ENCODE measurements at places on chromosomes 12 and 14.

DNA sequence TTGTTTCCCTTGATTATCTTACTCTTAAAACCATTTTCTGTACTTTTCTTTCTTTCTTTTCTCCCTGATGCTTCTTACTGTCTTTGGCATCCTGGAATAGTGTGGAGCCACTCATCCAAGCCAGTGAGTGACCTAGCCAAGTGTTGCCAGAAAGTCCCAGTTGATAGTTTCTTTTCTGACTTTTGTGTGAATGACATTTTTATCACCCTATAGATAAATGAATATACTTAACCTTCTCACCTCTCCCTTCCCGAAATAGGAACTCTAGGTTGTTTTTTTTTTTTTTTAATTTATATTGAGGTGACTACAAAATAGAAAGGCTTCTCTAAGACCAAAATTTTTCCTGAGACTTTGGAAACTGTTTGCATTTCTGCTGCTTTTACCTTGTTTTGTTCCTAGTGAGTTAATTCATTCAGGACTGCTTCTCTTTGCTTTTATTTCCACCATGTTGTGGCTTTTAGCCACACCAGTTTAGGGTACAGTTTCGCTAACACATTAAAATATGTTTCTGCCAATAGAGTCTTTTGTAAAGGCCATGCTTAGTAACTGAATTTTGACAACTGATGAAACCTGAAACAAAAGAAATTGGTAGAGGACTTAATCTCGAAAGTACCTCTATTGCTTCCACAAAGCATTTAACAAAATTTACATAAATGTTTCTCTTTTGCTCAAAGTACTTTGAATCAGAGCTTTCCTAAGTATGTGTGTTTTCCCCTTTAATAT, 194.6 kb downstream of the ERC1 start:
- no peak for DNase-seq

- no peak for DNase-seq
These were observed 12.6 kb upstream of the TTC7B start for GRCh38 chr14:90828642-90829487.

GRCh38 chr12:32036477-32037263, 70.0 kb upstream of the BICD1 start:
- no peak for DNase-seq

DNA sequence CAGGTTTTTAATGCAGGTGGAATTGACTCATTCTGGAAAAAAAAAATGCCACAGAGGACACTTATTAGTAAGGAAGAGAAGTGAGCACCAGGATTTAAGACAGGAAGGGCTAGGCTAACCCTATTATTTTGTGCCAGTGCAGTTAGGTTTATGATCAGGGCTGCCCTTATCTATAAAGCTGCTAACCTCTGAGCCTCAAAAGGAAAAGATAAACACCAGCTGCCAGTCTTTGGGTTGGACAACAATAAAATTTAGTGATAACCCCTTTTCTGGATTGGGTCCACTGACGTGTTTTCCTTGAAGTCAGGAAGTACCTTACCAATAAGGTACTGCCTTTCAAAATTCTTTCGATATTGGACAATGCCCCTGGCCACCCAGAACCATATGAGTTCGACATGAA, 128.9 kb downstream of the NUBPL start:
- no peak for DNase-seq

DNA sequence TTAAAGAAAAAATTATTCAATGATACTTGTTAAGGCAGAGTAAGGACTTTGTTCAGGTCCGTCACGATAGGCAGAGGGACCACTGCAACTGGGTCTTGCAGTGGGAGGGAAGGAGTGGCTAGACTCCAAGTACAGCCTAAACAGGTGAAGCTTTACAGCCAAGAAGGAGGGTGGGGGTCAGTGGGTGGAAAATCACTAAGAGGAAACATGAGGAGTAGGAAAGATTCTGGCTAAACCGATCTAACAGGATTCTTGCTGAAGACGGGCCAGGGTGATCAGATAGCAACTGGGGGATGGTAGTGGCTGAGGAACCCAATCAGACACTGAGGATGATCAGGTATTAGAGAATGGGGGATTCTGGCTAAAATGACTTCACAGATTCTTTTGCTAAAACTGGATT, 100.2 kb downstream of the TTC7B start:
- no peak for DNase-seq

- DNase-seq: no peak
These were observed 131.6 kb upstream of the FRMD6 start for GRCh38 chr14:51520087-51520486.

DNA sequence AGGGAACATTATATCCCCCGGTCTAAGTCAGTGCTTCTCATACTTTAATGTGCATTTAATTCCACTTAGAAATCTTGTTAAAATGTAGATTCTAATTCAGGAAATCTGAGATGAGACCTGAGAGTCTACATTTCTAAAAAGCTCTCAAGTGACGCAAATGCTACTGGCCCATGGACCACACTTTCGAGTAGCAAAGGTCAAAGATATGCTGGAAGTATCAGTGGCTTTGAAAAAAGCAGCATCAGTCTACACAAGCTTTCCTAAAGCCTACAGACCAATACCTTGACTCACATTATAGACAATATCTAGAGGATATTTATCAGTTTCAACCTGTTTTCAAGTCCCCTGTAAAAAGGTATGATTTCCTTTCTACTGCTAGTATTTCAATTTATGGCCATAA, 248.6 kb downstream of the CEP128 start:
- DNase-seq: no peak

- no peak for DNase-seq
These were observed 134.8 kb downstream of the BCL11B start for GRCh38 chr14:99137001-99137700.

DNA sequence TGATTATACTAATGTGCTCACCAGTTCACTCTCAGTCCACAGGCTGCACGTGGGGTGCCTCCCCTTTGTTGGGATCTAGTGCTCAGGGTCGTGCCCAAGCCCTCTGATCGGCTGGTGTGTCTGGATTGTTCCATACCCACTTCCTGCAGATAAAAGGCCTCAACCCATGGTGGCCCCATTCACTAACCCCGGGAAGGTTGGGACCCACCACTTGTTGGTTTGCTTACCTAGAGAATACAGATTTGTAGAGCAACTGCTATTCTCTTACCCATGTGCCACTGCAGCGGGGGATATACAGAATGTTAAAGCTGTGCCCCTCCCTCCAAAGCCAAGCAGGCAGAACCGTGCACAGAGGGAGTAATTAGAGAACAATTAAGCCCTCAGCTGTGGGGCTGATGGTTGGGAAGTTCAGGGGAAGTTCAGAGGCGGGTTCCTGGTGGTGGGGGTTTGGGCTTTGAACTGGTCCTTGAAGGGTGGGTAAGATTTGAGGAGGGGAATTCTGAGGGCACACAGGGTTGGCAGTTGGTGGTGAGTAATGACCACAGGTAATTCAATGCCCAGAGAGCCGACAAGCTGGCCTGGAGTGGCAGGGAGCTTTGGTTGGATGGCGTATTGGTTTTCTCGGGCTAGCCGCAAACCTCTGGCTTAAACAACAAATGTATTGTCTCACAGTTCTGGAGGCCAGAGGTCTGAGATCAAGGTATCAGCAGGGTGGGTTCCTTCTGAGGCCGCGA, 68.8 kb downstream of the ADCK1 start:
- DNase-seq: peak; percentile 28

DNA sequence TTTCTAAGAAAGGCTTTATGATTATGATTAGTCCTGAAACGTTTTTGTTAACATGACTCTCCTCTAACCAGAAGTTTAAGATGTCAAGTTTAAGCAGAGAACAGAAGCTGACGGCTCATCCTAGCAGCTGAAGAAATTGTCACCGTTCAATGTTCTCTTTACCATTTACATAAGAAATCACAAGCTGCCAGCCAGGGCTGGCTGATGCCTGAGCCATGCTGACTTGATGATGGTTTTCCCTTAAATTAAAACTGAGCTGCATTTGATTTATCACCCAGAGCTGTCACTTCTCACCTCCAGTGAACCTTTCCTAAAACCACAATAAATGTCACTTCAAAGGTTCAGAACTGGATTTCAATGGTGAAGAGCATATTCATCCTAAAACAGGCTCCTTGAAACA, 153.6 kb downstream of the KTN1 start:
- no peak for DNase-seq

GRCh38 chr12:75981247-75982168, 50.1 kb downstream of the PHLDA1 start:
- DNase-seq: no peak

DNA sequence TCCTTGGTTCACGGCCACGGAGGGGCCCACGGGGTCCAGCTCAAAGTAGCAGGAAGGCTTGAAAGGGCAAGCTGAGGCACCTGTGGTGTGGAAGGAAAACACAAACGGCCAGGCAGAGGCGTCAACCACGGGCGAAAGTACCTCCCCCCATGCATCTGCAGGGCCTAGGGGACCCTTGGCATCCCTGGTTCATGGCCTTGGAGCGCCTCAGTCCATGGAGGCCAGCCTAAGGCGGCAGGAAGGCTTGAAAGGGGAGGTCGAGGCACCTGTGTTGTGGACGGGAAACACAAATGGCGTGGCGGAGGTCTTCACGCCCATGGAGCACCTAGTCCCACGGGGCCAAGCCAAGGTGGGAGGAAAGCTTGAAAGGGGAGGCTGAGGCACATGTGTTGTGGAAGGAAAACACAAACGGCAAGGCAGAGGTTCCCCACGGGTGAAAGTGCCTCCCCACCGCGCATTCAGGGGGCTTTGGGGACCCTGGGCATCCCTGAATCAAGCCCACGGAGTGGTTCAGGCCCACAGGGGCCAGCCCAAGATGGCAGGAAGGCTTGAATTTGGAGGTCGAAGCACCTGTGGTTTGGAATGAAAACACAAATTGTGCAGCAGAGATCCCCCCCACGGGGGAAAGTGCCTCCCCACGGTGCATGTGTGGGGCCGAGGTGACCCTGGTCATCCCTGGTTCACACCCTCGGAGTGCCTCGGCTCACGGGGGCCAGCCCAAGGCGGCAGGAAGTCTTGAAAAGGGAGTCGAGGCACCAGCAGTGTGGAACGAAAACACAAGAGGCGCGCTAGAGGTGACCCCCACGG, 380.8 kb downstream of the ALG10 start:
- no peak for DNase-seq

DNA sequence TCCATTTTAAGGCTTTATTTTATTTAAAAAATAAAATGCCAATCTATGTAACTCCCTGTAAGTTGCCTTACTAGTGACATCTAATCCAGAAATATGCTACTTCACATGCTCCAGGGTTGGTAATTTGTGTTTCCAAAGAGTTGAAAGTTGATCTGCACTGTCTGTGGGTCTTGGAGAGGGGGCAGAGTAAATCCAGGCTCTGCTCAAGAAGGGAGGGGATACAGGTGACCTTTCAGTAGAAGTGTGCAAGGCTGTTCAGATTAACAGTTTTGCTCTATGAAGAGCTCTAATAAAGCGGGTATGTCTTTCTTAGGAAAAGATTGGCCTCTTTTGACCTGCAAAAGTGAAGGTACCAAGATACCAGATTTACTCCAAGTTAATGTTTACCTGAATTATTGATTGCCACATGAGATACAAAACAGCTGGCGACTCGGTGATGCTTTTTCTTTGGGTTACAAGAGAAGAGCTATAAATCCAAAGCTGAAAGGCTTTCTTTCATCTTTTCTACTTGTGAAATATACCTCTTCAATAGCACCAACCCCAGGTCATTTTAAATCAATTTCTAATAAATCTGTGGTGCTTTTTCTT, 75.6 kb upstream of the FLRT2 start:
- DNase-seq: no peak

DNA sequence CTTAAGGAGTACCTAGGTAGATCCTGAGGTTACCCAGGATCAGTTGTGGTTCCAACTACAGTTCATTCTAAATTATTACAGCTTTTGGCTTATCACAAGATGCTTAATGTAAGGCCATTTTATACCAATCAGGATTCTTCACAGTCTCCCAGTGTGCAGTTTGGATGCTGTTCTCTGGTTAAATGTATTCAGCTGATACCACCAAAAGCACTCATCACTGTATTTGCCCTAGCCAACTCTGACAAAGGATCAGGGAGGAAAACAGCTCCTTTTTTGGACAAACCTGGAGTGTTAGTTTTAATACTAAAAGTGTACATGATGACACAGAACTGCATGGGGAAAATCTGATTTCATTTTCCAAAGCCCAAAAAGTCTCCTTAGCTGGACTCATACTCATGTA, 19.5 kb downstream of the DMAC2L start:
- DNase-seq: no peak

DNA sequence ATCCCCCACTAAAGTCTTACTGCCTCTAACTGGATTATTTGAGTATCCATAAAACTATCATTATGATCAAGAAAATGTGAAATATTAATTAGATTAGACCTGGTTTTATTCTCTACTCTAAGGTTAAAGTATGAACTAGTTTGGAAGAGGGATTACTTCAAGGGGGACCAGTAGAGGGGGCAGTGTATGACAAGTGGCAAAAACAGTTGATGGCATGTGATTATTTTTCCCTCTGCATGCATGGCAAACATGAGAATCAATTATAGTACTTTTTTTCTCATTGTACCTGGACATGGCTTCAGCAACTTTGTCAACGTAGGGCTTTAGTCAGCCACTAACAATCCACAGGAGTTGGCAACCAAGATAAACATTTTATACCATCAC, 145.0 kb upstream of the SLC38A2 start:
- DNase-seq: no peak

- DNase-seq: no peak
These were observed 28.8 kb downstream of the YEATS4 start for GRCh38 chr12:69388371-69388770.

GRCh38 chr12:111406474-111407376, 1.0 kb downstream of the SH2B3 start:
- peak; percentile 42 for DNase-seq

- DNase-seq: peak; percentile 8
These were observed 114.0 kb downstream of the PRMT8 start for GRCh38 chr12:3604748-3605586.

DNA sequence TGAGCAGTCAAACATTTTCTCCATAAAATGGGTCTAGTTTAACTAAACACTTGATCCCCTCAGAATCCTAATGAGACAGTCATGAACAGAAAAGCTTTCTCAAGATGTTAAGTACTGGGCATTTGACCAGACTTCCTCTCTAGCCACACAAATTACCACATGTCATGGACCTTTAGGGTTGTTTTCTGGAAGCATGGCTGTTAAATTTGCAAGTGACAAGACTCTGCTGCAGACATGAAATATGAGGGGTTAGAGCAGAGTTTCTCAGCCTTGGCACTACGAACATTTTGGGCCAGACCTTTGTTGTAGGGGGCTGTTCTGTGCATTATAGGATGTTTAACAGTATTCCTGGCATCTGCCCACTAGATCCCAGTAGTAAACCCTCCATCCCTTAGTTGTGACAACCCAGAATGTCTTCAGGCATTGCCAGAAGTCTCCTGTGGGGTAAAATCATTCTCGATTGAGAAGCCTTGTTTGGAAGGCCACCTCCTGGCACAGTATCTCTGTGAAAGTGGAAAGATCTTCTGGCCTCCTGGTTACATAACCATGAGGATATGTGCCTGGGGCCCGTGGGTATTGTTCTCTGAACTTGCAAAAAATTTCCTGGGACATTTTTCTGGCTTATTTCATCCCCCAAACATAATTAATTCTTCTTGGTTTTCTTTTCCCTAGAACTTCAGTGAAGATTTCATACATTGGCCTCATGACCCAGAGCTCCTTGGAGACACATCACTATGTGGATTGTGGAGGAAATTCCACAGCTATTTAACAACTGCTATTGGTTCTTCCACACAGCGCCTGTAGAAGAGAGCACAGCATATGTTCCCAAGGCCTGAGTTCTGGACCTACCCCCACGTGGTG, 4.3 kb downstream of the TMEM106C start:
- DNase-seq: no peak

Measured in right kidney (tissue), 9 donors.